ENCODE measurements at places on chromosomes 1 and 21.

- no peak for DNase-seq
These were observed 2.0 kb downstream of the S100A6 start for GRCh38 chr1:153533689-153534201.

DNA sequence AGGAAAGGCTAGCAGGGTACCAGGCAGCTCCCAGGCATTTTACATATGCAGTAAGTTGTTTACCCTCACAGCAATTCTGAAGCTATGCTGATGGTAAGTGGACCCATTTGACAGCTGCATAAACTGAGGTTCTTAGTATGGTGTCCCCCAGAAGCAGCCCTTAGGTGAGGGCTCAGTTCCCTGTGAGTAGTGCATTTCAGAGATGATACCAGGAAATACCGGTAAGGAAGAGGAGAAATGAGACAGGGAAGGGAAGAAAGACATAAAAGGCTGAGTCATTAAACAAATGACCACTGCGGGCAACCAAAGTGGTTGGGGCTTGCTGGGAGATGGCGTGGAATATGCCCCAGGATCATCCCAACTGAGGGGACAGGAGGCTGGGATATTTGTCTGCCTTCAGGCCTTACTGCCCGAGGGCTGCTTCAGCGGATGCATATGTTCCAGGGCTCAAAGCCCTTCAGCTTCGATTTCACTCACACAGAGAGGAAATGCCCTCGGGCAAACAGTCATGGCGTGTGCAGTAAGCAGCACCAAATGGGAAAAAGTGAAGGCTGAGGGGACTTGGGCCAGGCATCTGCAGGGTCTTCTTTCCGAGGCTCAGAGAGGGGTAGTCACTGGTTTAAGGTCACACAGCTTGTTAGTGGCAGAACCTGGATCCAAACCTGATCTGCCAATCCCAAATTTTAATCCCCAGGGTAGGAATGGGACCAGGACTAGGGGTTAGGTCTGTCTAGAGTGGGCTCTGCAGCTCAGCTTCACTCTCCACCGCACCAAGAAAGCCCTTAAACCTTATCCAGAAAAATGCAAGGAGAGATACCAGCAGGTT is 133.7 kb upstream of the RUNX3 start:
- DNase-seq = no peak

DNA sequence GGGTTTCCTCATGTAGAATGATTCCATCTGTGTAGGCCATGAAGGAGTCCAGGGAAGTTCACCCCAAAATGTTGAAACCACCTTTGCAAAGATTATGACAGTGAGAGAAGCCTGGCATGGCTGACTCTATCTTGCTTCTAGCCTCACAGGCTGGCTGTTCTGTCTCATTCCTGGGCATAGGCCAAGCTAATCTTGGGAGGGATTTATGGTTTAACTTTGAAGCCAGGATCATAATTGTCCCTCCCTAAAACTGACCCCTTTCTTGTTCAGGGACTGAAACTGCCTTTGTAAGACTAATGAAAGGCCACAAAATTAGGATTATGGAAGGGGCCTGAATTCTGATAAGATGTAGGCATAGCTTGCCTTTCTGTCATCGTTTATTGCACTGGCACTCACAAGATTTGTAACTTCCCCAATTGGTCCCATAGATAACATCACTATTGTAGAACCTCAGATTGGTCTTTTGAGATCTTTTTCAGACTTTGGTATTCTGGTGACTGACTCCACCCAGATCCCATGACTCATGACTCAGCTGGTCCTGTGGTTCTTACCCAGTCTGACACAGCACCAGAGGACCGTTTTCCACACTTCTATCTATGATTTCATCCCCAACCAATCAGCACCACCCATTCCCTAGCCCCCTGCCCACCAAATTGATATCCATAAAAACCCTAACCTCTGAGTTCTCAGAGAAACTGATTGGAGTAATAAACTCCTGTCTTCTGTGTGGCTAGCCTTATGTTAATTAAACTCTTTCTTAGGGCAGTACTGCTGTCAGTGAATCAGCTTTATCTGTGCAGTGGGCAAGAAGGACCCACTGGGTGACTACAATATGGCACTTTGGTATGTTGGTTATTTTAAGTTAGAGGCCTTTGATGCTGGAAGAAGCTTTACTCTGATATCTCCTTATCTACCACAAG is 13.6 kb upstream of the LAMTOR5 start:
- no peak for DNase-seq

- DNase-seq = no peak
These were observed 104.3 kb downstream of the NPHP4 start for GRCh38 chr1:5887971-5888361.

DNA sequence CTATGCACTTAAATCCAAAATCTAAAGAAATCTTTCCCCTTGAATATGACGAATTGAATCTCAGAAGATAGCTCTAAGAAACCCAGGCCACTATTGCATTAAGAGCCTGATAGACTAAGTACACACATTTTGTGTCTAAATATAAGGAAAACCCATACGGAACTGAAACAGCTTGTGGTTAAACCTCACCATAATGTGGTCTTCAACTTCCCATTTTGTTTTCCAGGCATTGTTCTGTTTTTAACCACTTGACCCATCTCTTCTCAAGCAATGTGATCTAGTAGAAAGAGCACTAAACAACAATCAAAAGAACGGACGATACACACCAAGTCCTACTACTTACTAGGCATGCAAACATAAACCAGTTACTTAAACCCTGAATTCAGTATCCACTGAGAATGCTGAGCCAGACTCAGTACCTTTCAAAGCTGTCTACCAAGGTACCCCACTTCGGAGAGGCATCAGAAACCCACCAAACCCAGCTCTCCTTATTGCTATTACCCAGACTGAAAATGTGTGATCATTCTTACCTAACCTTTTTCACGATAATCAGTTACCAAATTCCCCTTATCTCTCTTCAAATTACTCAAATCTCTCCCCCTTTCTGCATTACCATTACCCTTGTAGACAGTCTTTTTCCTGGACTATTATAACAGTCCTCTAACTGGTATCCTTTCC is 12.8 kb downstream of the OTUD7B start:
- no peak for DNase-seq

DNA sequence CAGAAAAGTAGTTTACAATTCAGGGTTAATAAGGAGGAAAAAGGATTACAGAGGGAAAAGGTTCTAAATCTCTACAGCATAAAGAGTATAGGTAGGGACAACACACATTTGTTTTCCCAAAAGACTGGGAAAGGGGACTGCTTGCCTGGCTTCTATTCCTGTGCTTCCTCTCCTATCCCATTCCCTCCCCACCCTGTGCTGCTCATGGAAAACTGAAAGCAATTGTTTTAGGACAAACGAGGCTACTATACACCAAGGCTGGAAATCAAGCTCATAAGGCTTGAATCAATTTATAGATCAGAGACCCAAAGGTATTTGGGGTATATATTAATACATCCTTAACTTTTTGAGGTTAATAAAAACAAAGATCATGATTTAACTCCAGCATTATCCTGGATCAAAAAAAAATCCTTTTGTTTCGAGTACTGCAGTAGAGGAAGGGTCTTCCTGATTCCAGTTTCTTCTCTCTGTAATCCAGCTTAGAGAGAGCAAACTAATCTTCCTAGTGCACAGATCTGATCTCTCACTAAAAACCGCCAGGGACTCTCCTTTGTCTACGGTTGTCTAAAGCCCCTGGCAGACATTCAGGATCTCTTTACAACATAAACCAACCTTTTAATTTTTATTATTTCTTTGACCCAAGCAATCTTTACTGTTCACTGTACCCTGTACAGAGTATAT is 37.4 kb upstream of the A3GALT2 start:
- DNase-seq = no peak

DNA sequence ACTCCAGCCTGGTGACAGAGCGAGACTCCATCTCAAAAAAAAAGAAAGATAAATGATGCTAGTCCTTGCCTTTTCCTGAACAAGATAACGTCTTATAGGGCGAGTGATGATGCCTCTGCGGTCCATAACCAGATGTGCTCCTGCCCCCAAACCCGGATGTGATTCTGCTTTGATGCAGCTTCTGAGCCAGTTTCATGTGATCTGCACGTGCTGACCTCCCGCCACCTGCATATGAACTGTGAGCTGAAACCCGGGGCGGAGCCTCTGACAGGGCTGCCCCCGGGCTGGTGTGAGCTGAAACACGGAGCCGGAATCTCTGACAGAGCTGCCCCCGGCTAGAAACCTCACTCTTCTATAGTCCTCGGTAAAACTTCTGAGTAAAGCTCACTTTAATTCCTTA is 1.3 kb downstream of the KRTAP12-4 start:
- DNase-seq = no peak

GRCh38 chr1:86997538-86997937 is 83.1 kb downstream of the HS2ST1 start:
- DNase-seq = no peak

GRCh38 chr1:152506899-152507498 is 3.6 kb upstream of the LCE5A start:
- no peak for DNase-seq

GRCh38 chr1:49111931-49112330 is 335.2 kb upstream of the BEND5 start:
- DNase-seq = no peak

- DNase-seq = no peak
These were observed 85.2 kb downstream of the TM2D1 start for GRCh38 chr1:61639608-61640336.

DNA sequence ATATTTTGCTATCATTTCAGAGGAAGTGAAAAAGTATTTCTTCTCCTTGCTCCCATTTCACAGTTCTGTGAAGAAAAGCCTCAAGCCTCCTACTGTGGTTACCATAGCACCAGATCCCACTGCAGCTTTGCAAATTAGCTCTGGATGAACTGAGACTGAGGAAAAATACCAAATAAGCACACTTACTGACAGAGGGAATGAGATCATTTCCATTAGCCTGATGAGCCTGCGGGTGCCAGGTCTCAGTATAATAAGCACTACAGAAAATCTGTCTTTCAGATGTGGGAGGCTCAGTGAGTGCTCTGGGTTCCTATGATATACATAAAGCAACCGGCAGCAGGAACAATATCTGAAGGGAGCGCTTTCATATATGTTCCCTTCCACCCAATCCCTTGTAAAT is 21.4 kb downstream of the XKR8 start:
- no peak for DNase-seq

All from stimulated activated CD8-positive, alpha-beta memory T cell treated with anti-CD3 and anti-CD28 coated beads, Interleukin-15, amount 100 ng/mL, for 1 hour (primary cell).